Dorsolateral prefrontal cortex (tissue), 122 donors: ENCODE measurements at places on chromosomes 5 and 9. TPM values are rescaled to one million over a fixed set of nuclear protein-coding genes. Genes with fewer than 3 reads are reported as not detected.

The FOXD4 gene
- total RNA-seq, result 2.3 TPM

The PRDM9 gene
- total RNA-seq, result not detected

The SURF6 gene
- total RNA-seq, result 19.8 TPM

DNA sequence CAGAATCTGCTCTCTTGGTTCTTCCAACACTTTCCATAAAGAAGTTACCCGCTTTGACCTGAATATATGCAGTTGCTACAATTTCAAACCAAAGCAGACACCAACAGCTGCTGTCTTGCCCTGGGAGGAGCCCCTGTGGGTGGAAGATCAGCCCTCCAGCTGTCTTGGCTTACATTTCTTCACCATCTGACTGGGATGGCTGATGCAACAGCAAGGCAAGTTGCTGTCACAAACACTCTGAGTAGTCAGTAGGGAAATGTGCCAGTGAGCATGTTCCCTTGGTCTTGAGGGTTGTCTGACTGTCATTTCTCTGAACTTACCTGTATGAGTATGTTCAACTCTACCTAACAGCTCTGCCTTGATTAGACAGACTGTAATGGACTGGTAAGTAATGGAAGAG is 152.9 kb downstream of the SGCD start:
- DNase-seq, result no peak

DNA sequence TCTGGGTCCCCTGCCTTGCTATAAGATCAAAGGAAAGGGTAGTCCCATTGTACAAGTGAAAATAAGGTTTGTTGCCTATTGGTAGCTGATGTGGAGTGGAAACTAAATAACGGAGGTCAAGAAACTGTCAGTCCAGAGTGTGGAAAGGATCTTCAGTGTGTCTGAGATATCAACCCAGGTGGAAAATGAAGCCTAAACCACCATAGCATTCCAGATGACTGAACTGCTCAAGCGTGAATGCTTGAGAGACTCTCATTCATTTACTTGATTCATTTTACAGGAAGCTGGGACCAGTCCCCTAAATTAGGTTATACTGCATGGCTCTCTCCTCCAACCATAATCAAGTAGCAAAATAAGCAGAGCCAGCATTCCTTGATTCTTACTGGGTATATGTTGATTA is 116.0 kb upstream of the SLC28A3 start:
- no peak for DNase-seq

- no peak for DNase-seq
These were observed at the start of gene PCDHA7 for GRCh38 chr5:140833993-140834392. Gene PCDHA7, plus strand, starts transcription at chr5:140834269. Its CDS starts 115 bp downstream, at chr5:140834384.
